Thoracic aorta endothelial cell (primary cell): ENCODE measurements at places on chromosomes 2 and 18. TPM values are rescaled to one million over a fixed set of nuclear protein-coding genes. Genes with fewer than 3 reads are reported as not detected.

The INO80B gene
- 6.6 and 12.3 TPM in 2 replicates for total RNA-seq

The IL18RAP gene
- total RNA-seq: 0.07 TPM in 1 of 2 replicates, not detected in the other

The CDH19 gene
- not detected in 2 replicates for total RNA-seq

The IGFBP2 gene
- total RNA-seq: 19.9 and 68.2 TPM in 2 replicates

The SNRPD1 gene
- 37.3 and 42.0 TPM in 2 replicates for total RNA-seq

The CTAGE1 gene
- total RNA-seq: not detected in 2 replicates

The SPP2 gene
- total RNA-seq: not detected in 2 replicates
